ENCODE measurements at places on chromosomes 2 and 18.

- DNase-seq = no peak
Observed at GRCh38 chr2:239603411-239604356, 202.9 kb upstream of the HDAC4 start.

DNA sequence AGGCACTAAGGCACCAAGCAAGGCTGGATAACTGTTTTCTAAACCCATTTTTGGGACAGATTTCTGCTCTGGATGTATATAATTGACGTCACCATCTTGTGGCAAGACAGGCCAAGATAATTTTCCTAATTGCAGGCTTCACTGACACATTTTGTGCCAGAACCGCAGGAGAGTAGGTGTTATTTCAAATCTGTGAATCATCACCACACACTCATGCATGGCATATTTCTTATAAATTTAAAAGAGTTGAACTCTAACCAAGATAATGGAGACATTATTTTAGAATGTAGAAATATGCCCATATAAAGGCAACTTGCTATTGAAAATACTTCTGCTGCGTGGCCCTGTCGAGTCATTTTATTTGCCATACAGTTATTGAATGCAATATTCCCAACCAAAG is 68.3 kb upstream of the ACYP2 start:
- no peak for DNase-seq

DNA sequence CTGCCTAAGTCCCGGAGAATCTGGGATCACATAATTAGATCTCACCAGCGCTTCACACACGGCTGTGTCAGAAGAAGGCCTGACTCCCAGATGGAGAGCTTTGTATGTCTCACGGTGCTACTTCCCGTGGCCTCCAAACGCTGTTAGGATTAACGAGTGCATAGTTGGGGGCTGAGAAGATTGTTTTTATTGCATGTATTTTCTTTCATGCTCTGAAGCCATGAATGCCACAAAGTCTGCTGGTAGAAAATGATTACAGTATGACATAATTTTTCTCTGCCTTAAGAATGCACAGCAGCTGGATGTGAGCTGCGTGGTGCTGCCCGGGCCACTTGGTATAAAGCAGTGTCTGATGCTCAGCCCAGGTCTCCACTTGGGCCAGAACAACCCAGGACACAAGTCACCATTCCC is 166.5 kb downstream of the SEPTIN10 start:
- DNase-seq = no peak

DNA sequence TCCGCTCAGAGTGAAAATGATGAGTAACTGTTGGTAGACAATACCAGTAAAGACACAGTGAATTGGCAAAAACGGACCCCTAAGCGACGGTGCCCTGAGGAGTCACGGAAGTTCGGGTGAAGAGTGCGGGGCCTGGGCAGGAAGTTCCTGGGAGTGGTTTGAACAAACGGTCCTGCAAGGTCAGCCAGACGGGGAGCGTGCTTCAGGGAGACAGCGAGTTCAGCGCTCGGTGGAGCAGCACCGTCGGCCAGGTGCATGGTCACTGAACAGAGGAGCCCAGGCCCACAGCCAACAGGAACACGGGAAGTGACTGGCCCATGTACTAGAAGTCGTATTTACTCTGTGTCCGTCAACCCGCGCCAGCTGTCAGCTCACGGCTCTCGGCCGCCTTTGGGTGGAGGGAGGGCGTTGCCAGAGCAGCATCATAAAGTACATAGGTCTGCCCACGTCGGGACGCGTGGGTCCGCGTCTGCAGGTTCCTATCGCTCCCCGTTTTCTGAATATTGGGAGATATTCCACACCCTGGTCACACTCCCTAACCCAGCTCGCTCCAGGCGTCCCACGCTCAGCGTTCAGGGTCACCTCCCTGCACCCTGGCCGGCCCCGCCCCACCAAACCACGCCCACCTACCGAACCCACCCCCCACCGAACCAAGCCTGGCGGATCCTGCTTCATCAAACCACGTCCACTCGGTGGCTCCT is 75.6 kb upstream of the UXS1 start:
- peak; percentile 78 for DNase-seq

- DNase-seq = no peak
Observed at GRCh38 chr18:59876310-59876626, 23.5 kb upstream of the PMAIP1 start.

- no peak for DNase-seq
Observed at GRCh38 chr18:12093520-12094257, at the start of gene ANKRD62. Gene ANKRD62 (plus strand): TSS chr18:12093843. CDS start chr18:12094018, 175 bp downstream.

GRCh38 chr2:11748861-11749645 is 2.6 kb downstream of the LPIN1 start:
- DNase-seq = no peak

DNA sequence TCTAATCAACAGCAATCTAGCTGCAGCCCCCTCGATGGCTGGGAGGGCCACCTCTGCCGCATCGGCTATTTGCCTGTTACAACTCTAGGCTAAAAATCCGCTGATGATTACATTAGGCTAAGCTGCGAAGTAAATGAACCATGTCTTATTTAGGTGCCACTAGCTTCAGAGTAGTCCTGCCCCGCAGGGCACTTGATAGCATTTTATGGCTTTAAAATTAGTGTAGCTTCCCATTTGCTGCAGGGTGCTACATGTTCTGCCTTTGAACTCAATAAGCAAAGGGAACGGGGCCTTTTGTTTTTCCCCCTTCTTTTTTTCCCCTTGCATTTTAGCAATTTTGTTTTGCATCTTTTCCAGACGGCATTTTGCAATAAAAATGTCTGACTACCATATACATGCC is 270.2 kb downstream of the GBX2 start:
- no peak for DNase-seq

DNA sequence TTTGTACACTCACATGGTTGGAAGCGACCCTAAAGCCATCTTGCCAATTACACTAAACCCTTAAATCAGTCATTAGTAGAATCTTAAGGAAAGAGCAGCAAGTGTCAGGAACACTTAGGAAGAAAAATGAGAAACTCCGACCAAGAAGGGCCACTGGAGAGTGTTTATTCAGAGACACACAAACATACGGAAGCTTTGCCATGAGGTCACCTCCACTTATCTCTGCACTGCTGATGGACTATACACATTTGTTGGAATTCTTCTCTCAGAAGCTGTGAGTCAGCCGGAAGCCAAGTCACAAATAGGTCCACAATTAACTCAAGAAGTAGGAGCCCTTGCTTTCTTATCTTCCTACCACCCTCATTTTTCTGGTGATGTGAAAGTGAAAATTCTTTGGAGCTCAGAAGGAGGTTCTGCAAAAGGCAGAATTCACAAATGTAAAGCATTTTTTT is 21.6 kb downstream of the BMP10 start:
- no peak for DNase-seq

DNA sequence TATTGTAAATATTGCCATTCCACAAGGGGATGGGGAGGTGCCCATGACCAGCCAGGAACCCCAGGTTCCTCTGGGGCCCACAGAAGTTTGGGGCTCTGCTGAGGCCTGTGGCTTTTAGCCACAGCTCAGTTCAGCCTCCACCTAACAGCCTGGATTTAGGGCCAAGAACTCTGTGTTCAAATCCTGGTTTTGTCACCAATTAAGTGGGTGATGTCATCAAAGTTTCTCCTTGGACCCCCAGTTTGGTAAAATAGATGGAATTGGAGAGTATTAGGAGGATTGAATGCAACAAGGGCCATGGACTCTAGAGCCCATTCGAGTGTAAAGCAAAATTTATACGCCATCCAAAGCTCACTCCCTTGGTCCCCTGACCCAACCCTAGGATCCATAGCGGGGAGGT is 3.2 kb upstream of the FEV start:
- DNase-seq = no peak

DNA sequence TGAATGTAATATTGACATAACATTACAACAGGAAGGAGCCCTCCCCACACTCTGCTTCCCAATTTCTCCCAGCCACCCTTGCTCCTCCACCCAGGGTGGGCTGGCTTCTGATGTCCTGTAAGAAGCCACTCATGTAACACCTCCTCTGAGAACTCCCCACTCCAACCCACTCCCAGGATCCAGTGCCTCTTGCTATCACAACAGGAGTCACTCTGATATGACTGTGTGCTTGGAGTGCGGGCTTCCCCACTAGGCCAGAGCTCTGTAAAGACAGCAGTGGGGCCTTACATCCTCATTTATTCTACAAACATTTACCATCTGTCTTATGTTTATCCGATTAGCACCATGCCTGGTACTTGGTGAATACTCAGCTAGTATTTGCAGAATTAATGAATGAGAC is 65.1 kb downstream of the PTGR3 start:
- no peak for DNase-seq

Data from common myeloid progenitor, CD34-positive (primary cell).